ENCODE measurements at places on chromosomes 13 and 19.

- peak; percentile 82 for DNase-seq
Observed at GRCh38 chr13:20475927-20476691, 49.5 kb downstream of the CRYL1 start.

- DNase-seq = no peak
Observed at GRCh38 chr13:110539894-110540293, 21.6 kb downstream of the RAB20 start.

DNA sequence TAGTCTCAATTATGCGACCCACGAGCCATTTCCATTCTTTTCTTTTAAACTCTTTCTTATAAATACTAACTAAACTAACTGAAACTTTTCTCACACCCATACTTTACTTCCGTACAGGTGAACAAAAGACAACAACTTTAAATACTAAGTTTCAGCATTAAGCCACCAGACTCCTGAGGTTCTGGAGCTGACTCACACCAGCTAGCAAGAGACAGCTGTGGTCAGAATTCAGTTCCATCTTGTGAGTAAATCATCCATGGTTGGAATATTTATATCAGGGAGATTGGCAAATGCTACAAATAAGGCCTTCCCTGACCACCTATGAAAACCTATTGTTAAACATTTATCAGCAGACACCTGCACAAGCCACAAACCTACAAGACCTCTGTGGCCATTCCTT lies 897.0 kb downstream of the EFNB2 start:
- DNase-seq = no peak

- DNase-seq = no peak
Observed at GRCh38 chr19:29880498-29881081, 61.4 kb upstream of the URI1 start.

DNA sequence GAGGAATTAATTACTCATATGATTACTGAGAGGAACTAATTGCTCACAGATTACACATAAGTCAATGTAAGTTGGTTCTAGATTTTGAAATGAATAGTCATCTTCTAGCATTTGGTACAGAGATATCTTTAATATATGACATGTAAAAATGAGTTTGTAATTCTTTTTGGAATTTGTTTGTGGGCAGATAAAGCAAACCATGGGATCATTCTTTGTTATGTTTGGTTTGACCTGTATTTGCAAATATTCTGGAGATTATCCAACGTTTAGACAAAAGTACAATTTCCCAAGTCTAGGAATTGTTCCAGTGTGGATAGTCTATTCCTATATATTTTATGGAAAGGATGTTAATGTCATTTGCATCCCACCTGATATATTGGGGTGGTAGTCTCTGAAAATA lies 309.6 kb upstream of the EDNRB start:
- no peak for DNase-seq

GRCh38 chr13:30866677-30867076 lies 39.4 kb upstream of the MEDAG start:
- DNase-seq = no peak

GRCh38 chr19:16548956-16549355 lies 6.7 kb upstream of the CHERP start:
- DNase-seq = no peak

DNA sequence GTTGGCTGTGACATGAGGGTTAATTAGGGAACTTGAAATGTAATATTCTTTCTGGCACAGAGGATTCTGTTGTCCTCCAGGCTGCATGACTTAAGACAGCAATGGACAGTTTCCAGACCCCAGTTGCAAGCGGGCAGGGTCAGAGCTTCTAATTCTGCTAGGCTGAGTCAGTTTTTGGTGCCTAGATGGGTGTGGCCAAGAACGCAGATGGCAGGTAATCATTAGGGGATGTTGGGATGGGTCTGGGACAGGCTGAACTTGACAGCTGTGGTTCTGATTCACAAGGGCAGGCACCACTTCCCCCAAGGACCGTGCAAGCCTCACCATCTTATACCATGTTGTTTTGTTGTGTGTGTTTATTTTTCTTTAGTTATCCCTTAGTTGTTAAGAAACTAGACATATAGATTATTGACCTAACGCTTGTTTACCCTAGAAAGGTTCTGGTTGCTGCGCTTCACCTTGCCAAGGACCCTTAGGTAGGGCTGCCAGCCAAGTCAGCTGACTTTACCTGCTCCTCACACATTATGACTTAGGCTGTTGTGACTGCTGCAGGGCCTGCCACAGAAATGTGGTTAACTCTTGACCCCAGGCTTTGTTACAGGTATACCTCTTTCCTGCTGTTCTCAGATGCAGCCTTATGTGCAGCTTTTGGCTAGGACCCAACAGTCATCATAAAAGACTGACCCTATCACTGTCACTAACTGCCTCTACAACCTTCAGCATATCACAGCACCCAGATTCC lies 117.7 kb upstream of the KLF12 start:
- no peak for DNase-seq

DNA sequence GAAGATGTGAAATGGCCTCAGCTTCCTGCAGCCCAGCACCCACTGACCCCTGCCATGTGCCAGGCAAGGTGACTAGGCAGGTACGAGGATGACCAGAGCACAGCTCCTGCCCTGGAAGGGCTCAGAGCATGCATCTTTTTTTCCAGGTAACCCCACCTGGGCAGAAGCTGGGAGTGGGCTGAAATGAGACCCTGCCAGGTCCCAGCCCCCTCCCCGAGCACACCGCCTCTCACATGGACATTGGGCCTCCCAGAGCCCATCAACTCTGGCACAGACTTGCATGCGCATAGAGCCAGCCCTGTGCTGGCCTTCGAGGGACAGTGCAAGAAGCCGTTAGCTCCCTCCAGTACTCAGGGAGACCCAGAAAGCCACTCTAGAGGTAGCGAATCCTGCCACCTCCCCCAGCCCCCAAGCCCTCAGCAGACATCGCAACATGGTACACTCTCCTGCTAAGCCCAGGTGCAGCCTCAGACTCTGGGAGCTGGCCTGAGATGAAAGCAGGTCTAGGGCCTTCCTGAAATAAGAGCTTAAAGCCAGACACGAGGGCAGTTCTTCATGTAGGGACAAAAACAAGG lies 8.9 kb upstream of the VSTM2B start:
- DNase-seq = no peak

DNA sequence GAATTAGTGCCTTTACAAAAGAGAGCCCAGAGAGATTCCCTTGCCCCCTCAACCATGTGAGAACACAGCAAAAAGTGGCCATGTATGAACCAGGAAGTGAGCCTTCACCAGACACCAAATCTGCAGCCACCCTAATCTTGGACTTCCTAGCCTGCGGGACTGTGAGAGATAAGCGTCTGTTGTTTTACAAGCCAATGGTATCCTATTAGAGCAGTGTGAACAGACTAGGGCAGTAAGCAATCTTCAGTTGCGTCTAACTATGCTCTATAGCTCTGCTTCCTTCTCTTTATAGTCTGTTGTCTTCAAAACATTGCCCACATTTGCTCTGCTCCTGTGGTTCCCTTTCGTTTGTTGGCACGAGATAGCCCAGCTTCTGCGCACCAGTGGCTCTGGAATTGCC lies 109.5 kb upstream of the FNDC3A start:
- DNase-seq = no peak

GRCh38 chr19:19634516-19635312 lies 6.7 kb upstream of the LPAR2 start:
- no peak for DNase-seq

GRCh38 chr13:21150013-21150412 lies 26.3 kb downstream of the SKA3 start:
- no peak for DNase-seq

GRCh38 chr19:30666301-30666803 lies 294.2 kb downstream of the ZNF536 start:
- DNase-seq = peak; percentile 62

- peak; percentile 84 for DNase-seq
Observed at GRCh38 chr19:2096034-2096479, at the start of gene MOB3A. TSS of gene MOB3A (minus strand) at chr19:2096326. CDS start at chr19:2078560, 17,766 bp downstream.

DNA sequence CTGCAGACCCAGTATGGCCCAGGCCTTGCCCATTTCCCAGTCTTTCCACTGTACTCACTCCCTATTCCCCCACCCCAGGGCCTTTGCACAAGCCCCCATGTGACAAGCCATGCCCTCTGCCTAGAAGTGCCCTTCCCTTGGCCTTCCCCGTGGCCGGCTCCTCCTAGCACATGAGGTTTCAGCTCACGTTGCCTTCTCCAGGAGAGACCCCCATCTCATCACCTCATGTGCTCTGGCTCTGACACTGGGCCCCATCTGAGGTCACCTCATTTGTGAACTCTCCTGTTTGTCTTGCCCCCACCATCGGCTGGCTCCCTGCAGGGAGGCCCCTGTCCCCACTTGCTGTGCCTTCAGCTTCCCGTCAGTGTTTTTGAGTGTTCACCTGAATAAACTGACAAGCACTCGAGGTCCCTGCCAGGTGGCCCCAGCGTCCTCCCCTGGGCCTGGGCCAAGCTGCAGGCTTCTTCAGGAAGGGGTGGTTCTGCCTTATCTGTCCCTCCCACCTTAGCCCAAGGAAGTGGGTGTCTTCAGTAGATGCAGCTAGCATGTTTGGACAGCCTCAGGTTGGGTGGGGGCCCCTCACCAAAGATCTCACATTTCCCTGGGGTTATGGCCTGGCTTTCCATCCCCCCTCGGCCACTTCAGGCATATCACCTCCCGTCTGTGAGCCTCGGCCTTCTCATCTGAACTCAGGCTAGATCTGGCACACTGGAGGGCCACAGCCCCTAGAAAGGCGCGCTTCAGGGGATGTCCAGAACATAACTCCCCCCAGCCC lies 3.8 kb upstream of the SLC25A42 start:
- no peak for DNase-seq

DNA sequence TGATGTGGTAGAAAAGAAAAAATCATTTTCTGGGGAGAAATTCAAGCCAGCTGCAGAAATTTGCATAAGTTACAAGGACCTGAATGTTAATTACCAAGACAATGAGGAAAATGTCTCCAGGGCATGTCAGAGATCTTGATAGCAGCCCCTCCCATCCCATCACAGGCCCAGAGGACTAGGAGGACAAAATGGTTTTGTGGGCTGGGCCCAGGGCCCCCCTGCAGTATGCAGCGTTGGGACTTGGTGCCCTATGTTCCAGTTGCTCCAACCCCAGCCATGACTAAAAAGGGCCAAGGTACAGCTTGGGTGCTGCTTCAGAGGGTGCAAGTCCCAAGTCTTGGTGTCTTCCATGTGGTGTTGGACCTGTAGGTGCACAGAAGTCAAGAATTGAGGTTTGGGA lies 76.6 kb upstream of the SOX1 start:
- DNase-seq = no peak

DNA sequence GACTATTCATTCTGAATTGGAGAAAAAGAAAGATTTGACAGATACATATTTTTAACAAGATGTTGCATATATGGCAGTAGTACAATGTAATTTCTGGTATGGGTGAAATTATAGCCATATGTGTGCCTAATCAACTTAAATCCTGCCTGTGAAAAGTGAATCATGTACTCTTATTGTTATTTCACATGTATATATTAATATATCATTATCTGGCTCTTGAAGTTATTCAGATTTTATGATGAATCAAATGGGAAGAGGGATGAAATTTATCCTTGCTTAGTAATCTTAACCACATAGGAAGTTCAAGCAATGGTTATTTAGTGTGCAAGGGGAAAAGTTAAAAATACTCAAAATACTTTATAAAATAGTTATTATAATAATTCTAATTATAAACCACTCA lies 80.5 kb downstream of the GPC6 start:
- no peak for DNase-seq

DNA sequence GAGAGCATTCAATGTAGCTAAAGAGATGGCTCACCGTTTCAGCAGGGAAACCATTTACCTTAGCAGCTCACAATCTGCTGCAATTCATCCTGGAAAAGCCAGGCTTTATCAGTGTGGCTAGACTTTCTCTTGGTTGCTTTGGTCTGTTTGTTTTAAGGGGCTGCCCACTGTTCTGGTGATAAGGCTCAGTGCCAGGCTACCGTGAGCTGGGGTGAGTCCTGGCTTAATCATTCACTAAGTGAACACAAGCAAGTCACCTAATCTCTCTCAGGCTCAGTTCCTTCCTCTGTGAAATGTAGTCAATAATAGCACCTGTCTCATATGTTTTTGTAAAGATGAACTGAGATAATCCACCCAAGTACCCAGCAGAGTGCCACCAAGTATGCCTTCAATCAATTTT lies 229.0 kb downstream of the TEX29 start:
- DNase-seq = no peak

GRCh38 chr19:42193706-42194105 lies 23.8 kb downstream of the DEDD2 start:
- DNase-seq = no peak

Measured in activated naive CD4-positive, alpha-beta T cell treated with anti-CD3 and anti-CD28 coated beads for 36 hours (primary cell).